ENCODE measurements at places on chromosomes 16 and 17. TPM values are rescaled to one million over a fixed set of nuclear protein-coding genes. Genes with fewer than 3 reads are reported as not detected.

- peak; percentile 24 for DNase-seq
These were observed 462.6 kb upstream of the MAF start for GRCh38 chr16:80063031-80063712.

- DNase-seq, result no peak
These were observed 650.4 kb downstream of the WWOX start for GRCh38 chr16:78749745-78750268.

Gene MFAP4
- 633 TPM for polyA plus RNA-seq

Gene TBC1D28
- polyA plus RNA-seq, result not detected

Gene CMTM2
- polyA plus RNA-seq, result 0.95 TPM
